ENCODE measurements at places on chromosomes 7 and 10. TPM values are rescaled to one million over a fixed set of nuclear protein-coding genes. Genes with fewer than 3 reads are reported as not detected.

GRCh38 chr7:50978633-50979215, 196.0 kb upstream of the GRB10 start:
- no peaks in the 10 kb centered on the region for H3K27me3 ChIP-seq
- H3K36me3 ChIP-seq = no peaks in the 10 kb centered on the region
- no peak overlapping the region for H3K4me3 ChIP-seq
- H3K27ac ChIP-seq = no peak overlapping the region
- no peak for DNase-seq
- peaks cover 5% of the 10 kb centered on the region for H3K4me1 ChIP-seq

GRCh38 chr7:100866729-100867039, 503 bp upstream of the TRIP6 start:
- no peaks in the 10 kb centered on the region for H3K36me3 ChIP-seq
- H3K27me3 ChIP-seq = no peaks in the 10 kb centered on the region
- H3K4me1 ChIP-seq = peaks cover 43% of the 10 kb centered on the region

DNA sequence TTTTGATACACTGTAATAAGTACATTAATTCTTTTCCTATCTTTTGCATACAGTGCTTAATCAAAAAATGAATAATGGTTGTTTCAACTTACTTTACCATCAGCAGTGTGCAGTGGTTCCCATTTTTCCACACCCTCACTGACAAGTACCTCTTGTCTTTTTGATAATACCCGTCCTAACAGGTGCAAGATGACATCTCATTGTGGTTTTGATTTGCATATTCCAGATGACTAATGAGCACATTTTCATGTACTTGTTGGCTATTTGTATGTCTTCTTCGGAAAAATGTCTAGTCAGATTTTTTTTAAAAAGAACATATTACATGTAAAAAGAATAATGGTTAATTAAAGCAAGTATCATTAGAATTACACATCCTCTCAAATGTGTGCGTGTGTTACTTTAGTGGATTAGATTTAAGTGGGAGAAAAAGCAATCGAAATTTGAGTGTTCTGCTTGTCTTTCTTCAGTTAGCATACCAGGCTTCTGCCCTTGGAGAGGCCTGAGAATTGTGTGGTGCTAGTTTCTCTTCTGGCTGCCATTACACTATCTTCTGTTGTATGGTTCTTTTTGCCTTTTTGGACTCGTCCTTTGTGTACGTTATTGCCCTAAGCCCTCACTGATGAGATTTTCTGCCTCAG, 291.2 kb downstream of the AUTS2 start:
- H3K4me1 ChIP-seq = no peaks in the 10 kb centered on the region
- DNase-seq = no peak
- no peaks in the 10 kb centered on the region for H3K27me3 ChIP-seq

DNA sequence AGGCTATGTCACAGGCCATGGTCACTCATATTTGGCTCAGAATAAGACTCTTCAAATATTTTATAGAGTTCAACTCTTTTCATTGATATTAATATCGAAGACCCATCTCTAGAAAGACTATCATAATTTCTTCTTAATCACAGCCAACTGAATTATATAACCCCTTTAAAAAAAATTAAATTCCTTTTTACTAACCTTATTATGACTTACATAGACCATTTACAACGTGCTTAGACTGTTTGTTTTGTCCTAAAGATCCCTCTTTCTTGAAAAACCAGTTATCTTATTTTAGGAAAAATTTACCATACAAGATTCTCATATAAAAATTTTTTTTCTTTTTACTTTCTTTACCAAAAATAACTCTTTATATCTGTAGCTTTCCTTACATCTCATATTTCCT, 10.2 kb upstream of the TMEM254 start:
- DNase-seq = no peak
- H3K27me3 ChIP-seq = no peaks in the 10 kb centered on the region
- H3K36me3 ChIP-seq = no peaks in the 10 kb centered on the region
- H3K4me1 ChIP-seq = peaks cover 11% of the 10 kb centered on the region
- no peak overlapping the region for H3K4me3 ChIP-seq

DNA sequence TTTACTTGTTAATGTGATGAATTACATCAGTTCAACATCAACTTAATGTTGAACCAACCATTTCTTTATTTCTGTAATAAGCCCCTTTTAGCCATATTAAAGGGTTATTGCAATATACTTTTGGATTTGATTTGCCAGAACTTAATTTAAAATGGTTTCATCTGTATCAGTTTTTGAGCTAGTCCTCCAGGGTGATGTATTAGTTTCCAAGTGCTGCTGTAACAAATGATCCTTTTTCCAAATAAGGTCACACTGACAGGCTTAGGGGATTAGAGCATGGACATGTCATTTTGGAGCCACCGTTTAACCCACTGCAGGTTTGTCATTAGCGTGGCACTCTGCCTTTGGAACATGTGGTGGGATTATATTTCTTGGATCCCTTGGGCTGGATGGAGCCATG, 244.8 kb upstream of the PLPP4 start:
- no peak for DNase-seq
- H3K27me3 ChIP-seq = no peaks in the 10 kb centered on the region
- no peak overlapping the region for H3K4me3 ChIP-seq
- H3K4me1 ChIP-seq = no peaks in the 10 kb centered on the region

The PNLIP gene
- total RNA-seq = not detected

DNA sequence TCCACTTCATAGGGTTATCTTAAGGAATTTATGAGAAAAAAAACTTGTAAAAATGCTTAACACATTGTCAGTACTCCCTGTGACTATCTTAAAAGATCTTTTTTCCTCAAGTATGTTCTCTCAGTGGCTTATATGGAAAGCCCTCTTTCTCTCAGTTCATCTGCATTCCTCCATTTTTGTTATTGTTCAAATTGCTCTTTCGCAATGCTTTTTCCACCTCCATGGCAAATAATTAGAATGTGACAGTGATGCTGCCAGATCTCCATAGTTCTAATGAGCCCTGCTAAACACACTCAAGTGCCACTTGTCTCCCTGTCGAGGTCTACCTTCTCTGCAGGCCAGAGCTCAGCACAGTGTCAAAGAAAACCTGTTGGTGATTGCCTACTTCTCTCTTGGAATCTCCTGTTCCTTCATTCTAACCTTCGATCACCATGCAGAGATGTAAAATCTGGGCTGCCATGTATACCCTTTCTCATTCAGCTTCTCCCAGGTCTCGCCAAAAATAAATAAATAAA, 37.2 kb upstream of the ABCB5 start:
- DNase-seq = no peak
- no peak overlapping the region for H3K27ac ChIP-seq
- H3K27me3 ChIP-seq = no peaks in the 10 kb centered on the region
- H3K4me1 ChIP-seq = peaks cover 17% of the 10 kb centered on the region
- no peak overlapping the region for H3K4me3 ChIP-seq

- H3K4me3 ChIP-seq = no peak overlapping the region
- no peaks in the 10 kb centered on the region for H3K4me1 ChIP-seq
- no peak overlapping the region for H3K27ac ChIP-seq
- no peaks in the 10 kb centered on the region for H3K36me3 ChIP-seq
Observed at GRCh38 chr7:122827763-122828162, 58.5 kb downstream of the CADPS2 start.

GRCh38 chr7:146772601-146773000, 656.0 kb downstream of the CNTNAP2 start:
- no peak overlapping the region for H3K4me3 ChIP-seq
- no peaks in the 10 kb centered on the region for H3K4me1 ChIP-seq
- no peak overlapping the region for H3K27ac ChIP-seq

DNA sequence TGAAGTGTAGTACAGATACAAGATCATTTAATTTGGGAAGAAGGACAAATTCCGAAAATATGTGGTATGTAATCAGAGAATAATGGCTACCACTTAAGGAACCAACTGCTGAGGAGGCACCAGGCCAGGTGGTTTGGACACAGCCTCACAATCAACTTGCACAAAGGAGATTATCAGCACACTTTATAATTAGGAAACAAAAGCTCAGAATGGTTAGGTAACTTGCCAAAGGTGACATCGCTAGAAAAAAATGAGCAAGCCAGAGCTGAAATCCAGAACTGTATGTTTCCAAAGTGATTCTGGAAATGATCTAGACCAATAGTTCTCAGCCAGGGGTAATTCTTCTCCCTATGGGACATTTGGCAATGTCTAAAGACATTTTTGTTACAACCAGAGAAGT, 36.6 kb downstream of the ERCC6 start:
- H3K27me3 ChIP-seq = no peaks in the 10 kb centered on the region
- no peak for DNase-seq
- peaks cover 39% of the 10 kb centered on the region for H3K36me3 ChIP-seq
- H3K4me3 ChIP-seq = no peak overlapping the region
- no peak overlapping the region for H3K27ac ChIP-seq

DNA sequence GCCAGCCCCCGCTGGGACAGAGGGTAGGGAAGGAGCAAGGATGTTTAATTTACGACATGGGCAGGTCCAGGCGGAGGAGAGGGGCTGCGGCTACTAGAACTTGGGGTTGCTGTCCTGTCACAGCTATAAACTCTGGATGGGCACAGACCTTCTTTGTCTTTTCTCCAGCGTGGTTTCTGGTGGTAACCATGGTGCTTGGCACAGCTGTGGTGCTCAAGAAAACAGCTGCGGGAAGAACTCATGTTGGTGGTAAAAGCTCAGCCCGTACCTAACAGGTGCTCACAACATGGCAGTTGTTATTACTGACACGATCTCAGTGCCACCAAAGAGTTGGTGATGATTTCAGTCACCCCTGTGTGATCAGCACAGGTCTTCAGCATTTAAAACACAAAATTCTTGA, 13.8 kb downstream of the BAIAP2L1 start:
- DNase-seq = no peak
- no peaks in the 10 kb centered on the region for H3K27me3 ChIP-seq
- H3K27ac ChIP-seq = no peak overlapping the region
- H3K36me3 ChIP-seq = no peaks in the 10 kb centered on the region
- H3K4me1 ChIP-seq = no peaks in the 10 kb centered on the region
- H3K4me3 ChIP-seq = no peak overlapping the region

DNA sequence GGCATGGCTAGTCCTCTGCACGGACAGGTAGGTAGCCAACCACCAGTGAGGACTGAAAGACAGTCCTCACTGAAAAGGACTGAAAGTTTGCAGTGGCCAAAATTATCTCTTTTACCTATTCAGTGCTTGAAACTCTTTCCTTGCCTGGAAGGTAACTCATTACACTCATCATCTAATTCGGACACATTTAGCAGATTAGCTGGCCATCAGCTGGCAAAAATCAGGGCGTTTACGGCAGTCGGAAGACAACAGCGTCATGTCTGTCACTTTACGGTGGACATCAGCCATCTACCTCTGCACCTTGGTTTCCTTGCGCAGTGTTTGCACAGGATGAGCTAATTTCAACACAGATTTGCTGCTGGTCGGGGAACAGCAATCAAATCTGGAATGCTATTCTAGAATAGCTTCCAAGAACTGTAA, 740 bp downstream of the ANXA7 start:
- no peak for DNase-seq
- H3K4me1 ChIP-seq = peaks cover 33% of the 10 kb centered on the region
- peak overlapping the region; percentile 81 for H3K4me3 ChIP-seq
- H3K36me3 ChIP-seq = no peaks in the 10 kb centered on the region
- peak overlapping the region; percentile 96 for H3K27ac ChIP-seq

GRCh38 chr10:35217455-35217854, 90.8 kb downstream of the CREM start:
- H3K4me3 ChIP-seq = no peak overlapping the region
- peak overlapping the region; percentile 66 for H3K27ac ChIP-seq
- H3K27me3 ChIP-seq = no peaks in the 10 kb centered on the region

GRCh38 chr10:122165484-122166276, 105.4 kb upstream of the BTBD16 start:
- peaks cover 52% of the 10 kb centered on the region for H3K4me1 ChIP-seq
- DNase-seq = no peak
- H3K36me3 ChIP-seq = no peaks in the 10 kb centered on the region
- H3K4me3 ChIP-seq = no peak overlapping the region
- H3K27ac ChIP-seq = no peak overlapping the region
